Esophagus muscularis mucosa (tissue), 4 donors: ENCODE measurements at places on chromosomes 1 and 21. TPM values are rescaled to one million over a fixed set of nuclear protein-coding genes. Genes with fewer than 3 reads are reported as not detected.
A peak's percentile ranks its signal among the peaks of the same experiment; 100 is the strongest.

Gene MAP3K6
- 48.2 TPM for total RNA-seq

Gene GPATCH3
- 8.4 TPM for total RNA-seq

Gene EPHA10
- 0.17 TPM for total RNA-seq

DNA sequence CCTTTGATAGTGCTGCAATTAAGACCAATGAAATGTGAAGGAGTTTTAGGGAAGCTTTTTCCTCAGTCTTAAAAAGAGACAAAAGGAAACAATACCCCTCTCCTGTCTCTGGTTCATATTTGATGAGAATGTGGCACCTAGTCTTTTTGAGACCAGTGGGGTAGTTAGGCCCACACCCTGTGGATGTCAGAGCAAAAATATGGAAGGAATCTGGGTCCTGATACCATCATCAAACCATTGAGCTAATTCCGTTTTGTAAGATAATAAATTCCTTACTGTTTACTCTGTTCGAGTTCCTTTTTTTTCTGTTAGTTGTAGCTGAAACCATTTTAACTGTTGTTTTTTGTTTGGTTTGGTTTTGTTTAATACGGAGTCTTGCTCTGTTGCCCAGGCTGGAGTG lies 33.3 kb downstream of the PTPRC start:
- no peak overlapping the region for H3K27ac ChIP-seq
- DNase-seq = no peak
- no peaks in the 10 kb centered on the region for H3K4me1 ChIP-seq
- H3K36me3 ChIP-seq = no peaks in the 10 kb centered on the region
- H3K27me3 ChIP-seq = no peaks in the 10 kb centered on the region

GRCh38 chr1:6822530-6823359 lies 37.5 kb downstream of the CAMTA1 start:
- H3K27me3 ChIP-seq = no peaks in the 10 kb centered on the region
- H3K36me3 ChIP-seq = no peaks in the 10 kb centered on the region
- no peak overlapping the region for H3K4me3 ChIP-seq
- peaks cover 26% of the 10 kb centered on the region for H3K4me1 ChIP-seq
- DNase-seq = no peak
- no peak overlapping the region for H3K27ac ChIP-seq

DNA sequence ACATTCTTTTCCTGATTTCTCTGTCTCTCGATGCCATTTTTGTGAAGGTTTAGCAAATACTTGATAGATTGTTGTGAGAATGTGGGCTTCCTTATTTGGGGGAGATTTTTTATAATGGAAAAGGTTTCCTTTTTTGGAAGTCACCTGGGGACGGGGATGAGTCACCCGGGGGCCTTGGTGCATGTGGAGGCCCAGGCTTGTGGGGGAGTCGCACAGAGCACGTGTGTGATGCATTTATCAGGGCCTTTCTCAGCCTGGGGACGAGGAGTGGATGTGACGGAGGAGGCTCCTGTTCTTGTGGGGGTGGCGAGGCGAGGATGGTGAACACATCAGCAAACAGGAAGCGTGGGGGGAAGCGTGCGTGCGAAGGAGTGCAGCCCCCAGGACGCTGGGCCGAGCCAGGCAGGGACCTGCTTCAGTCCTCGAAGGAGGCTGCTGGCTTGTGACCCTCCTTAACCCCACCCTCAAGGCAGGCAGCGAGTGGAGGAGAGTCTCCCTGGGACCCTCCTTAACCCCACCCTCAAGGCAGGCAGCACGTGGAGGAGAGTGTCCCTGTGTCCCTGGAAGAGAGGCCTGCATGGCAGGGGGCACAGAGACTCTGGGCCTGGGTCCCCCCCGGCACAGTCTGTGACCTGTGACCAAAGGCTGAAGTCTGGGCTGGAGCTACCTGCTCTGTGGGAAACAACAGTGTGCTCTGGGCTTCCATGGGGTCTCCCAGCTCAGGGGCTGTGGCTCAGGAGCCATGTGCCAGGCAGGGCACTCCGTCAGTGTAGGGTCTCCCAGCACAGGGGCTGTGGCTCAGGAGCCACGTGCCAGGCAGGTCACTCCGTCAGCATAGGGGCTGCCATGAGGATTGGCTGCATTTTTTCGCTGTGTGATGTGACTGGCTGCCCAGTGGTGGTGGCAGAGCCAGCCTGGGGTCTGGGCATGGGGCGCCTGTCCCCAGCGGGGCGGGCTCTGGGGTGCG lies 57.2 kb downstream of the AGPAT3 start:
- DNase-seq = no peak
- peaks cover 22% of the 10 kb centered on the region for H3K36me3 ChIP-seq
- H3K4me1 ChIP-seq = peaks cover 48% of the 10 kb centered on the region

Gene SPTA1
- total RNA-seq = 0.06 TPM

GRCh38 chr21:43785134-43785533 lies 4.2 kb upstream of the RRP1 start:
- H3K4me1 ChIP-seq = peaks cover 10% of the 10 kb centered on the region
- no peak overlapping the region for H3K4me3 ChIP-seq
- H3K27me3 ChIP-seq = no peaks in the 10 kb centered on the region
- DNase-seq = no peak
- H3K36me3 ChIP-seq = no peaks in the 10 kb centered on the region
- H3K27ac ChIP-seq = no peak overlapping the region

DNA sequence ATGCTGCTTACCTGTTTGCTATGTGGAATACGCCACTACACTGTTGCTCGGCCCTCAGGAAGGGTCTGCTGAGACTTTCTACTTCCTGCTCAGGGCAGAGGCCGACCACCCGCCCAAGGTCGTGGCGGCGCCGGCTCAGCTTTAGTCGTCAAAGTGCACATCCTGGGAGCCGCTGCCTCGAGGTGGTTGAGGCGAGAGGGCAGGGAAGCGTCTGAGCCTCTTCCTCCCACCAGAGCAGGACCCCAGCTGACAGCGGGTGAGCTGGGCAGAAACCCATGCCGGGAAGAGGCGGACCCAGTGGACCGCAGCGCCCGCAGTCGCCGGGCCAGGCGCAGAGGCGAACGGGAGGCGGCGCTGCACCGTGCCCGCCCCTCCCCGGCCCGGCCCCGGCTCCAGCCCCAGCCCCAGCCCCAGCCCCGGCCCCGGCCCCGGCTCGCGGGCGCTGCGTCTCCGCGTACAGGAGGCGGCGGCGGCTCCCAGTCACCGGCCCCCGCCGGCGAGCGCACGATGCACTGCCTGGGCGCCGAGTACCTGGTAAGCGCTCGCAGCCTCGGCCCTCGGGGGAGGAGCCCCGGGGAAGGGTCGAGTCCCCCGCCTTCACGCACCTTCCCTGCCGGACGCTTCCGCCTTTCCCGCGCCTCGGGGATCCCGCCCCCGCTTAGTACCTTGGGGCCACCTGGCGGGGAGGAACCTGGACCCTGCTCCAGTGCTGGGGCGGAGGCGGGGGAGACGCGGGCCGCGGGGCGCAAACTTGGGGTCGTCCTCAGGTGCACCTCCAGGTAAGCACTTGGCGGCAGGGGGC lies at the start of gene SLC44A3:
Gene SLC44A3 (plus strand): TSS at position 413 of the 802 bp plus-strand sequence. CDS start 95 bp downstream, at position 508.
- H3K36me3 ChIP-seq = no peaks in the 10 kb centered on the region
- H3K27ac ChIP-seq = peak within 1 kb of the TSS; percentile 18
- H3K27me3 ChIP-seq = no peaks in the 10 kb centered on the region

- no peak overlapping the region for H3K27ac ChIP-seq
- no peaks in the 10 kb centered on the region for H3K4me1 ChIP-seq
- H3K4me3 ChIP-seq = no peak overlapping the region
- H3K36me3 ChIP-seq = peaks cover 69% of the 10 kb centered on the region
- no peaks in the 10 kb centered on the region for H3K27me3 ChIP-seq
- DNase-seq = no peak
Observed at GRCh38 chr21:45177039-45177438, 102.7 kb downstream of the ADARB1 start.

DNA sequence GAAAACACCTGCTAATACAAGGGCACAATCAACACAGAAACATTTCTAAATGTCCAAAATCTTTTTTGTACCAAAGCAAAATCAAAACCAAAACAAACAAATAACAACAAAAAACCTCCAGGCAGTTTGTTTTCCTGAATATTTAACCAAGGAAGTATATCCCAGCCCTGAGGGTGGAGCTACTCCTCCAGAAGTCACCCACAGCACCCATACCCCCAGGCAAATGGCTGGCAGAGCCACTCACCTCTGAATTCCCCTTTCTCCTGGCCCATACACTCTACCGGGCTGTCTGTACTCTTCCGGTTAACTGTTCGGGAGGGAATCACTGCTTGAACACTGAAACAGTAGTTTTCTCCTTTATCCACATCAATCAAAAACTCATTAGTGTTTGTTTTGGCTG lies 9.5 kb downstream of the F3 start:
- no peaks in the 10 kb centered on the region for H3K27me3 ChIP-seq
- H3K4me1 ChIP-seq = peaks cover 3% of the 10 kb centered on the region
- H3K36me3 ChIP-seq = no peaks in the 10 kb centered on the region
- H3K4me3 ChIP-seq = no peak overlapping the region

Gene DPT
- total RNA-seq = 126 TPM

Gene TCP10L
- 1.2 TPM for total RNA-seq

- H3K36me3 ChIP-seq = no peaks in the 10 kb centered on the region
- no peak for DNase-seq
- peaks cover 7% of the 10 kb centered on the region for H3K27me3 ChIP-seq
- no peak overlapping the region for H3K4me3 ChIP-seq
Observed at GRCh38 chr1:110615548-110616130, 9.5 kb upstream of the KCNA2 start.

GRCh38 chr1:50975436-50975835 lies 5.4 kb downstream of the CDKN2C start:
- peaks cover 33% of the 10 kb centered on the region for H3K4me1 ChIP-seq
- H3K27ac ChIP-seq = peak overlapping the region; percentile 98
- no peak for DNase-seq
- H3K27me3 ChIP-seq = no peaks in the 10 kb centered on the region
- H3K4me3 ChIP-seq = no peak overlapping the region

Gene NIPAL3
- 31.1 TPM for total RNA-seq

Gene CTSE
- total RNA-seq = not detected

GRCh38 chr21:43585924-43586413 lies 73.3 kb downstream of the HSF2BP start:
- DNase-seq = peak; percentile 94
- peaks cover 21% of the 10 kb centered on the region for H3K4me1 ChIP-seq
- H3K27ac ChIP-seq = peak overlapping the region; percentile 79

DNA sequence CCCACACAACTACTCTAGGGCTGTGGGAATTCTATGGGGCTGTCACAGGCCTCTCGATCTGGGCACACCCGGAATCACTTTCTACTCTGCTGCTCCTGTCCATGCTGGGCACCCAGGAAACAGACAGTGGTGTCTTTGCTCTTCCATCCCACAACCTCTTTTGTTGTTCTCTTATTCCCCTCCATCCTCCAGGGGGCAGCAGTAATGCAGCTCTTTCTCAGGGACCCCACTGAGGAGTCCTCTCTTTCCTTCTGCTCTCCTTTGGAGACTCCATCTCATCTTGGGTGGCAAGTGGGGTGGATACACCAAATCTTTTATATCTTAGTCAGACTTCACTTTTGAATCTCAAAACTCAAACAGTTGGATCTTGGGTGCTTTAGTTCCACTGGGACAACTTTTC lies 206.3 kb downstream of the HS2ST1 start:
- no peak for DNase-seq
- H3K4me1 ChIP-seq = no peaks in the 10 kb centered on the region
- H3K27ac ChIP-seq = no peak overlapping the region
- no peak overlapping the region for H3K4me3 ChIP-seq

DNA sequence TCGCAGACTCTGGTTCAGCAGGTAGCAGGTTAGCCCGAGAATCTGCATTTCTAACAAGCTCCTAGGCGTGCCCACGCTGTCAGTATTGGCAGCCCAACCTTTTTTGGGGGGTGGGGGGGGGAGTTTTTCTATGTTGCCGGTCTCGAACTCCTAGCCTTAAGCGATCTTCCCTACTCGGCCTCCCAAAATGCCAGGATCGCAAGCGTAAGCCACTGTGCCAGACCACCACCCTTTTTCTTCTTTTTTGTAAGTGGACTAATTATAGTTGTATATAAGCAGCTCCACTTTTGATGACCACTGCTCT lies 480 bp upstream of the MIS18A start:
- no peaks in the 10 kb centered on the region for H3K36me3 ChIP-seq
- H3K27me3 ChIP-seq = no peaks in the 10 kb centered on the region
- peak overlapping the region; percentile 83 for H3K4me3 ChIP-seq
- DNase-seq = no peak
- peak overlapping the region; percentile 56 for H3K27ac ChIP-seq

DNA sequence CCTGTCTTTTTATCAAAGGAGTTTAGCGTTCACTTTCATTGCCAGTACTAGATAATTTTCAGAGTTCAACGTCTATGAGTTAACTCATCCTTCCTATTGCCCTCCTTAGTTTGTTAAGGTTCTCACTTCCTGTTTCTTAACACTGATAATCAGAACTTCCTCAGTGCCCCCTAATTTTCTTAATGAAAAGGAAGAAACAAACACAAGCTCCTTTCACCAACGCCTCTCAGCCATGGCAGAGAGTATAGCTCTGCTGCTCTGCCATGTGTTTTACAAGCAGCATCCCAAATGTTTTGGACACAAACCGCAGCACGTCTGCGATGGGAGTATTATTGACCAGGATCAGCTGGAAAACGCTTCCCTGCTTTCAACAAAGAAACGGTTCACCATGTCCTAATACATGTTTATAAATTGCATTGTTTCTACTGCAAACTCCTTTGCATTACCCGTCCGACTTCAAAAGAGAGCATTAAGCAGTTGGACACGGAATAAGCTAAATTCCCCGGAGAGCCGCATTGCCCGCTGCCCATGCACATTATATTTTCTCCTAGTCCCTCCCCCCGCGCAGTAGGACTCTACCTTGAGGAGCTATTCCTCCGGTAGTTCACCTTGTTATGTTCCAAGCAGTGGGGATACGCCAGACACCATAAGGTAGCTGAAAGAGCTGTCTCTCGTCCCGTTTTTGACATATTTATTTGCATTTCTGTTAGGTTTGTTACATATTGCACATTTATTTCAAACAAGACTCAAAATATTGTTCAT lies 561 bp downstream of the OLFM3 start:
- H3K4me3 ChIP-seq = no peak overlapping the region
- DNase-seq = no peak
- H3K4me1 ChIP-seq = no peaks in the 10 kb centered on the region
- H3K27me3 ChIP-seq = no peaks in the 10 kb centered on the region
- no peak overlapping the region for H3K27ac ChIP-seq

Gene WNT9A
- total RNA-seq = 7.5 TPM

DNA sequence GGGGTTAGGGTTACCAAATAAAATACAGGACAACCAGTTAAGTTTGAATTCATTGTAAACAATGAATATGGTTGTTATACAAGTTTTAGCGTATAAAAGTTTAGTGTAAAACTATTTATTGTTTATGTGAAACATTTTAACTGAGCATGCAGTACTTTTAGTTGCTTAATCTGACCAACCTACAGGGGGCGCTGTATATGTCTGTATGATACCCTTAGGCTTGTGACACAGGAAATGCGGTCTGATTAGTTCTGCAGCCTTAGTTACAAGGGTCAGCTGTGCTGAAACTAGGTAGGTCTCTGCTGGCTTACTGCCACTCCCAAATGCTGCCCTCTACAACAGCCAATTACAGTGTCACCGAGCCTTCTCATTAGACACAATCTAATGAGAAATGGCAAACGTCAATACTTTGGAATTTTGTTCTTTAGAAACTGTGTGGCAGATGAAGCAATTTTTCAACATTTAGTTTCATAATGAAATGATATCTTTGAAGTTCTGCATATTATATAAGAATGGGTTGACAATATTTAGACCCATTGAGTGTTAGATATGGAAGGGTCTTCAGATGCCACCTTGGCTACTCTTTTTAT lies 56.2 kb downstream of the NTNG1 start:
- no peaks in the 10 kb centered on the region for H3K36me3 ChIP-seq
- no peak overlapping the region for H3K27ac ChIP-seq
- DNase-seq = no peak
- peaks cover 10% of the 10 kb centered on the region for H3K4me1 ChIP-seq

Gene ARMH1
- 0.26 TPM for total RNA-seq

GRCh38 chr1:240965581-240966091 lies 353.7 kb upstream of the GREM2 start:
- H3K4me3 ChIP-seq = no peak overlapping the region
- no peaks in the 10 kb centered on the region for H3K27me3 ChIP-seq
- H3K27ac ChIP-seq = no peak overlapping the region
- no peak for DNase-seq
- no peaks in the 10 kb centered on the region for H3K36me3 ChIP-seq
- no peaks in the 10 kb centered on the region for H3K4me1 ChIP-seq

Gene HOOK1
- total RNA-seq = 0.11 TPM
